ENCODE measurements at places on chromosomes 5 and 9.

- DNase-seq, result no peak
These were observed 25.8 kb downstream of the LPCAT1 start for GRCh38 chr5:1497795-1498622.

GRCh38 chr5:172638209-172638768, 2.8 kb upstream of the NEURL1B start:
- no peak for DNase-seq

DNA sequence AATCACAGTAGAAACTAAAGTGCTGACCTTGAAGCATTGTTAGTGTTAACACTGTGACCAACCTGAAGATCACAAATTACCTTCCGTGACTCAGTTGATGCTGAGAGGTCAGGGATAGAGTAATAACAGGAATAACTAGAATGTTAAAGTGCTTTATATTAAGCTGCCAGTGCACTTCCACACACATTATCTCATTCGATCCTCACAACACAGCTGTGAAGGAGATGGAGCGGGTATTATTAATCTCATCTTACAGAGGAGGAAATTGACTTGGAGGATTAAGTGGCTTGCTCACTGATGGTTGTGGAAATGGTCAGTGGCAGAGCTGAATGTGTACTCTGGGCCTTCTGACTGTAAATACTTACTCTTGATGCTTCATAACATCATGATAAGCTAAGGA, 252.5 kb upstream of the DMRT1 start:
- DNase-seq, result no peak

GRCh38 chr9:98326459-98327248, 71.2 kb upstream of the TBC1D2 start:
- no peak for DNase-seq

DNA sequence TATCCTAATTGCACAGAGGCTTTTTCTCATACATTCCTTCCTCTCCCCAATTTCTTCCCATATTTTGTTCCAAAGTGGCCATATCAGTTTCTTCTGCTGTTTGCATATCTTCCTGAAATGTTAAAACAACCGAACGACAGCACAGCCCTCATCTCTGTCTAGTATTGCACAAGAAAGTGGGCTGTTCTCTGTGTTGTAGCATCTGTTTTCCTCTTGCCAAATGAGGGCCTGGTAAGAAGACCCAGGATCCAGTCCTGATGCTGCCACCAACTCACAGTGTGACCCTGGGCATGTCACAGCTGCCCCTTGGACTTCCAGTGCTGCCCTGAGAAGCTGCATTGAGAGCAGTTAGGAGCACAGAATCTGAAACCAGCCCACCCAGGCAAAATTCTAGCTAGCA, 4.1 kb downstream of the SLC31A2 start:
- no peak for DNase-seq

DNA sequence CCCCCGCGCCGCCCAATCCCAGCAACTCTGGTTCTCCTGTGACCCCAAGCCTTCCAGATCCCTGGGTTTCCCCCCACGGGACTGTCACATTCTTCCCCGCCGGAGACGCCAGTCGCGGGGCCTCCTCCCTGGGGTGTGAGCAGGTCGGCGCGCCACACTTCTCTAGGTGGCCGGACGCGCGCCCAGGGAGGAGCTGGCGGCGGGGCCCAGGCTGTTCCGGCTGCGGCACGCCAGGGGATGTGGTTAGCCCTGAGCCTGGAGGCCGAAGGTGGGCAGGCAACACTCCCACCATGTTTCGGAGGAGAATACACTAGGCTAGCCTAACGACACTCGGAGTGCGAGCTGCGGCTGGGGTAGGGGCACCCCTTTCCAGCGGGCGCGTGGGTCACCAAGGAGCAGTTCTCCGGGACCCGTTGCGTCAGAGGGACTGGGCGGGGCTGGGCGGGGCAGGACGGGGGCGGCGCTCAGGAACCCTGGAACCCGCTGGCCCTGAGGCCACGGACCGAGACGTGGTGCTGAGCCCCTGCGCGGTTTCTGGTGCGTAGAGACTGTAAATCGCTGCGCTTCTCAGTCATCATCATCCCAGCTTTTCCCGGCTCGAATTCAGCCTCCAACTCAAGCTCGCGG, at the start of gene SLC27A6:
Gene SLC27A6 (plus strand): TSS at position 478 of the 627 bp plus-strand sequence. CDS start 650 bp downstream, outside the sequence.
- DNase-seq, result no peak

- no peak for DNase-seq
These were observed 61.6 kb downstream of the ICE1 start for GRCh38 chr5:5483880-5484598.

DNA sequence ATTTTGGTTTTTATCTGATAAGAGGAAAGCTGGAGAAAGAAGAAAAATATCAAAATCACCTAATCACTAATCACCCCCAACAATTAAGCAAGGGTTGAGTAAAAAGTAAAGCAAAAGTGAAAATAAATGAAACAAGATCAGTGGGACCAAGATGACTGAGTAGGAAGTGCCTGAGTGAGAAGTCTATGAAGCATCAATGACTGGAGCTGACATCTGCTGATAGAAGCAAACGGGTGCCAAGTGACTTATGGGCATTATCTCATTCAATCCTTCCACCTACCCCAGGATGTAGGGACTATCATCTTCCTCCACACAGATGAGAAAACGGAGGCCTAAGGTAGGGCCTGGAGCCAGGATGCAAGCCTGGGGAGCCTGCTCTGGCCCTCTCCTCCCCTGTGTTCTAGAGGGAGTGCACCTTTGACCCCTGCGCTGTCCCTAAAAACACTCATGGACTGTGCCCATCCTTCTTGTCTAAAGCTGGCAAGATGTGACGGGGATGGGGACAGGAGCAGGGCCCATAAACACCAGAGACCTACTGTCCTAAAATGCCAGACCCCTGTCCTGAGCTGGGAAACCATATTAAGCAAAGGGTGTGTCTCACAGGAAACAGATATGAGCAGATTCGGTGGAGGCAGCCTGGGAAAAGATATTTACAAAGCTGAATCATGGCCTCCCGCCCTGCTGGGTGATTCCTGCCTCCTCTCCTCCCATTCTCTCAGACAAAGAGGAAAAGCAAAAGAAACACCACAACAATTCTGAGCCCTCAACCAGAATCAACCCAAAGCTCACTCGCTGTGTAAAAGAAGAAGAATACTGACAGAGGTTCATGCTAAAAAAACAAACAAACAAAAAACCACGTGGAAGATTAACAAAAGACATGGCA, 116.0 kb downstream of the AUH start:
- DNase-seq, result no peak

- DNase-seq, result no peak
These were observed at the start of gene NSG2 for GRCh38 chr5:174045470-174046025. Gene NSG2 (plus strand): TSS chr5:174045706. CDS start chr5:174046756, 1,050 bp downstream.

- no peak for DNase-seq
These were observed 4.3 kb upstream of the IRX4 start for GRCh38 chr5:1886846-1887587.
